ENCODE measurements at places on chromosomes 7 and 10.

DNA sequence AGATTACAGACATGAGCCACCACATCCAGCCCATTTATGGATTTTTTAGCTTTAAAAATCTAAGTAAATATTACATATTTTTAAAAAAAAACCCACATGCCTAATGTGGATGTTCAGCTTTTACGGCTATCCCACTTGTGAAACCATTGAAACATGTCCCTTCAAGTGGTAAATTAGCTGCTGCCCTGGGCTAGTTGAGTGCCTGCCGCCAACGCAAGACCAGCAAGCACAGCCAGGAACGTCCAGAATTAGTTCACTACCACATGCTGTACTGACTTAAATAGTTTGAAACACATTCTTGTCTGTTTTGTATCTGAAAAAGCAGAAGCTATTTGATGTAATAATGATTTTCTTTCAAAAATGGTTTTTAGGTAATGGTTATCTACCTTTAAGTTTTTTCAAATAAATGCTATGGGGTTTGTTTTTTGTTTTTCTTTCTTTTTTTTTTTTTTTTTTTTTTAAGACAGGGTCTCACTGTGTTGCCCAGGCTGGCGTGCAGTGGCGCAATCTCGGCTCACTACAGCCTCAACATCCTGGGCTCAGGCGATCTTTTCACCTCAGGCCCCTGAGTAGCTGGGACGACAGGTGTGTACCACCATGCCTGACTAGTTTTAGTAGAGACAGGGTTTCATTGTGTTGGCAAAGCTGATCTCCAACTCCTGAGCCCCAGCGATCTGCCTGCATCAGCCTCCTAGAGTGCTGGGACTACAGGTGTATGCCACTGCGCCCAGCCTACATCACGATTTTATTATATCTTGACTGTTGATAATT lies 57.0 kb downstream of the KLRG2 start:
- DNase-seq: no peak

DNA sequence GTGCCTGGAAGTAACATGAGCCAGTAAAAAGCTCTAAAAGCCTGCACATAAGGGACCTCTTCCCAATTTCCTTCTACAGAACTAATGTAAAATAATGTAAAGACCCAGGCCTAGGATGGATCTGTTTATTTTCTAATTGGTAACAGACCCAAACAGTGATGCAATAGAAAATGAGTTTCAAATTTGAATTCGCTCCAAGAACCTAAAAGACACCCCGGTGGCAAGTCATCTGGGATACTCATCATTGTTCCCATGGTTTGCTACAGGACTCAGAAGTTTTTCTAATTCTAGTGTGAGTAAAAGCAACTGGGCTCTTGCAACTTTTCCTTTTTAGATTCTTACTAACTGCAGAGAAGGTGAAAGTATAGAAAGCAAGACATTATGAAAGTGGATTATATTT lies 271.3 kb upstream of the CACNA2D1 start:
- no peak for DNase-seq

GRCh38 chr7:137151690-137152052 lies 191.9 kb downstream of the PTN start:
- no peak for DNase-seq

GRCh38 chr10:125451319-125451718 lies 231.6 kb downstream of the TEX36 start:
- DNase-seq: no peak

DNA sequence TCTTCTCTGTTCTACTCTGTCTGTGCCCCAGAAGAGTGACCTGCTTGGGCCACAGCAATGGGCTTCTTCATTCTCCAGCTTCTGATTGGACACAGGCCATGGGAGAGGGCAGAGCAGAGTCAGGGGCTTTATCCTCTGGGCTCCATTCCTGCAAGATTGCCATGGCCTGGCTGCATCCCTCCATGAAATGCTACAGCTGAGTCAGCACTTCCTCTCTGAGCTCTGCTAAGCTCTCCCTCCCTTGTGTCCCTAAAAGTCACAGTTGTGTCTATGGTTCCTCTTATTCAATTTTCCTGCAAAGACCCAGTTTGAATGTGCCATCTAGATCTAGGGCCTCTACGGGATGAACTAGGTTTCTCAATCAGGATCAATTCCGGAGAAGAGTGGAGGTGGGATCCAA lies 903.8 kb downstream of the TYW1 start:
- DNase-seq: no peak

DNA sequence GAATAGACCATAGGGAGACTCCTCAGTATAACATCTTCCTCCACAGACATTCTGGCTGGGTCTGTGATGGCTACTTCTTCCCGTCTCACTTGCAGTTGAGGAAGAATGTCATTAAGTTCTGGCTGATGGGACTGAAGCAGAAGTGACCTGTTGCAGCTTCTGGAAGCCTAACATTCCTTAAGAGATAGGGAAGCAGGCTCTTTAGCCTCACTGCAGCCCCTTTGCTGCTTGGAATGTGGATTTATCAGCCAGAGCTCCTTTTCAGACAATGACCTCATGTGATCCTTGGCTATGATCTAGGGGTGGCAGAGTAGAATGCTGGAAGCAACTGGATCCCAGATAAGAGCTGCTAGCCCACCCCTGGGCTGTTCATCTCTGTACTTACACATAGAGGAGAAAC lies 142.5 kb downstream of the RNF216 start:
- no peak for DNase-seq

GRCh38 chr10:24333736-24334135 lies 124.8 kb downstream of the KIAA1217 start:
- DNase-seq: no peak

DNA sequence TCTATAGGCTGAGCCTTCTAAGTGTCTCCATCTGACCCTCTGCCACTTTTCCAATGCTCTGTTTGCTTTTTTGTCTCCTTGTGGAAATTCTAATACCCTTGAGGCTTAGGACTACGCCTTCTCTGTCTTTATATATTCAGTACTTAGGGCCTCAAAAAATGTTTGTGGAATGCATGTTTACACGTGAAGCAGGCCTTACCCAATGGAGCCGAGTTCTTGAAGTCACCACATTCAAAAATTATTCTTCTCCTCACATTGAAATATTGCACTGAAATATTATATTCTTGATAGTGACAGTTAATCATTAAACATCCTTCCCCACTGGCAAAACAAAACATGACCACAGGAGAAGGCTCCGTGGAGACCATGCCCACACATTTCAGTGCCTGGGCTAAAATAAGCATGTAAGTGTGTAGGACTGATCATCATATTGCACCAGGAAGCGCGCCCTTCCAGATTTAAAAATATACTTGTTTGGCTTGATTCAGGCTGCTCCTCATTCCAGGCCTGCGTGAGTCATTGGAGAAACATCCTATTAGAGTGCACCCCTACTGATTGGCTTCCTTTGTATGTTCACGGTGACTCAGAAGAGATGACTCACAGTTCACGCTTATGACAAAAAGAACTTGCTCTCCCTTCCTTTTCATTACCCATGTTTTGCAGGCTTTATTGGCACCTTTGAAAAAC lies 307.4 kb upstream of the AOAH start:
- peak; percentile 20 for DNase-seq

- DNase-seq: no peak
Measured at GRCh38 chr7:20721086-20721810, 65.4 kb downstream of the SP8 start.

GRCh38 chr10:20856484-20856883 lies 40.6 kb downstream of the NEBL start:
- DNase-seq: no peak

- peak; percentile 29 for DNase-seq
Measured at GRCh38 chr7:80135309-80136104, 876 bp downstream of the GNAI1 start.

GRCh38 chr7:137036768-137037167 lies 168.3 kb downstream of the CHRM2 start:
- DNase-seq: no peak

- no peak for DNase-seq
Measured at GRCh38 chr10:118145256-118145655, 98.5 kb upstream of the RAB11FIP2 start.

DNA sequence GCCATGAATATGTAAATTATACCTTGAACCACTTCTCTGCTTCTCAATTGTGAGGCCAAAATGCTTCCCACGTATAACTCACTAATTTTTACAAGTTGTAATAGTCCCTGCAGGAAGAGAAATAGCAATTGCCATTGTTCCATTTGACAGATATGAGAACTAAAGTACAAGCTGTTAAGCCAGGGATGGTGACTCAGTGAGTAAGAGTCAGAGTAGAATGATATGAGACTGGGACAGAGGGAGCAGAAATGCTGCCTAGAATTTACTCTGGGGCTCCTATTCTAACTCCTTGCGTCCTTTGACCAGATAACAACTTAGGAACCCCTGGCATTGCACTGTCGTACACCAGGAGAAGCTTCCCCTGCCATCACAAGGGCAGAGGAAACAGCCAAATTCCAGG lies 45.1 kb upstream of the SEPTIN7 start:
- no peak for DNase-seq

GRCh38 chr10:86851328-86852207 lies 95.1 kb downstream of the BMPR1A start:
- DNase-seq: no peak

GRCh38 chr10:99394761-99395386 lies 35.5 kb downstream of the GOT1 start:
- DNase-seq: no peak

DNA sequence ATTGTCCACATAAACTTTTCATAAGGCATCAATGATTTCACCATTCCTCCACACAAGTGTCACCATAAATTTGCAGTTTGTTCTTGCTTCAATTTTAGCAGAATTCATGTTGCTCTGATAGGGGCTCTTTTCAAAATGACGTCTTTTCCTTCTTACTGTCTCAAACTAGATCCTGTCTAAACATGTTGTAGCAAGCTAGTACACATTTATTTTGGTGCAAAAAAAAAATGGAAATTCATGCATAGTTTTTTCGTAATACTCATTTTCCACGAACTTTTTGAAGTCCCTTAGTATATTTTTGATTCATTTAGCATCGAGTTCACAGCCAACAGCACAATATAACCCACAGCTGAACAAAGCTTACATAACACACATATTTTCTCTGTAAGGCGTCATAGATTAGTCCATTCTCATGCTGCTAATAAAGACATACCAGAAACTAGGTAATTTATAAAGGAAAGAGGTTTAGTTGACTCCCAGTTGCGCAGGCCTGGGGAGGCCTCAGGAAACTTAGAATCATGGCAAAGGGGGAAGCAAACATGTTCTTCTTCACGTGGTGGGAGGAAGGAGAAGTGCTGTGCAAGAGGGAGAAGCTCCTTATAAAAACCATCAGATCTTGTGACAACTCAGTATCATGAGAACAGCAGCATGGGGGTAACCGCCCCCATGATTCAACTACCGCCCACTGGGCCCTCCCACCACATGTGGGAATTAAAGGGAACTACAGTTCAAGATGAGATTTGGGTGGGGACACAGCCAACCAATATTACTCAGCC lies 301.5 kb downstream of the CCDC3 start:
- DNase-seq: peak; percentile 10

DNA sequence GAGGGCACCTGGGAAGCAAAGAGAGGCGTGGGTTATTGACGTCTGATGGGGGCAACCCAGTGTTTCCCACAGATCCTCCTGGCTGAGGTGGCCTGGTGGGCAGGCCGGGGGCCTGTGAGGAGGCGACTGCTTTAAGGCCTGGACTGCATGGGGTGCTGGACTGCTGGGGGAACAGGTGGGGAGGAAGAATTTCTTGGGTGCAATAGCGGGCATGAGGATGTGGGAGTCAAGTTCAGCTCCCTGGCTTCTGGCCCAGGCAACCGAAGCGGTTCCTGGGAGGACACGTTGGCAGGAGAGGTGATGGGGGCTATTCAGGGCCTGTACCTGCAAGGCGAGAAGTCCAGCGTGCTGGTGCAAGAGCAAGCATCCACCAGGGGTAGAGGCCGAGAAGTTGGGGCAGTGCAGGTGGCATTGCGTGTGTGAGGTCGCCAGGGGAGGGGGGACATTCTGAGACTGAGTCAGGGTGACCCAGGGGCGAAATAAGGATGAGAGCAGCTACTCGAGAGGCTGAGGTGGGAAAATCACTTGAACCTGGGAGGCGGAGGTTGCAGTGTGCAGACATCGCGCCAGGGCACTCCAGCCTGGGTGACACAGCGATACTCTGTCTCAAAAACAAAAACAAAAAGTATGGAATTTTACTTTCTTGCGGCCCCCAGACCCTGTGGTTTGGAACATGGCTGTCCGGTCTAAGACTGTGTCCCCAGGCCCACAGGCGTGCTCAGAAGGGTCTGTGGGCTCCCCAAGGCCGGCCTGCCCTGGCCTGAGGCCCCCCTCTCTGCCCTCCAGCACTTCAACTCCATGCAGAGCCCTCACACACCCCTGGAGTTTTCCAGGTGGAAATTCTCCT lies 53.6 kb upstream of the ELN start:
- no peak for DNase-seq

DNA sequence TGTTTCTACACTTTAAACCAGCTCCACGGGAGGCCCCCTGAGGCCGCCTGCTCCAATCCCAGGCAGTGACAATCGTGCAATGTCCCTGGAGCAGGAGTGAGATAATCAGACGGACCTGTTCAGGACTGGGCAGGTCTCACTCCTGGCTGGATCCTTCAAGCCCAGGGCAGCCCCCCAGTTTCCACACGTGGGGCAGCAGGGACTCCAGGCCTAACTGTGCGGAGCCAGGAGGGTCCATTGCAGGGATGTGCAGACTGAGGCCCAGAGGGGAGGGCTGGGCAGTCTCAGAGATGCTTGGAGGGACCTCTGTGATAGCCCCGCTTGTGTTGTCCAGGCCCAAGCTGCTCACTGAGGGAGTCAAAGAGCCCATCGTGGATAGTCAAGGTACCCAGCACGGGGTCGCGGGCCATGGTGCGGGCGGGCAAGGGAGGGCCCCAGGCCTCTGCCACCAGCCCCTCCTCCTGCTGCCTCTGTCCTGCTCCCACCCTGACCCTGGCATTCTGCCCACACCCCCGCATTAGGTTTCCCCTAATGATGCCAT lies 110.5 kb upstream of the KCTD7 start:
- DNase-seq: no peak

DNA sequence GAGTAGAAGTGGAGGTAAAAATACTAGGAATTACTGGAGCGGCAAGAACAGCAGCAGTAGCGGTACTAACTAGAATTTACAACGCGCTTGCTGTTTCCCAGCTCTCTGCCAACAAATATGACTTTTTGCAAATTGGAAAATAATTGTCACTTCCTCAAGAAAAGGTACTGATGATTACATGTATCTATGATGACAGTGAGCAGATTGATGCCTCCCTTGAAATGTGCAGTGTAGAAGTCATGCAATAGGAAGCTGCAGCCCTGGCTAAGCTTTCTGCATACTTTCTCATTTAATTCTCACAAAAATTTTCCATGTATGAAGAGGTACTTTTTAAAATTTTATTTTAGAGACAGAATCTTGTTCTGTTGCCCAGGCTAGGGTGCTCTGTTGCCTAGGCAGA lies 49.9 kb downstream of the ANK3 start:
- DNase-seq: no peak

- DNase-seq: peak; percentile 86
Measured at GRCh38 chr10:80453842-80454512, at the start of gene TSPAN14. TSS of gene TSPAN14 (plus strand) at chr10:80454310. CDS start at chr10:80489234, 34,924 bp downstream.

- DNase-seq: peak; percentile 22
Measured at GRCh38 chr7:44867073-44867995, 18.0 kb downstream of the PURB start.

- DNase-seq: peak; percentile 67
Measured at GRCh38 chr7:143490717-143491306, 13.1 kb downstream of the TAS2R41 start.

All from hematopoietic multipotent progenitor cell treated with erythropoietin and hydrocortisone succinate and interleukin-3 and kit ligand, for 6 days (in vitro differentiated cells).